ENCODE measurements at places on chromosomes 7 and 10.

DNA sequence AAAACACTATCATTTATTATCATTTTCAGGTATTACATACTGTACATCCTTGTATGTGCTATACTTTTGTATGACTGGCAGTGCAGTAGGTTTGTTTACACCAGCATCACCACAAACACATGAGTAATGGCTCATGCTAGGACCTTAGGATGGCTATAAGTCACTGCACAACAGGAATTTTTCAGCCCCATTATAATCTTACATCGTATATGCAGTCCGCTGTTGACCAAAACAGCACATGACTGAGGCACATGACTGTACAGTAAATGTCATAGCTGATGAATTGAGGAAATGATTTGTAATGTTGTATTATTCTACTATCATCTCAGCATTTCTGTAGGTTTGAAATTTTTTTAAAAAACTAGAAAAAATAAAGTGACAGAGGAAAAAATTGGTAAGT lies 38.6 kb downstream of the BPGM start:
- DNase-seq, result no peak

DNA sequence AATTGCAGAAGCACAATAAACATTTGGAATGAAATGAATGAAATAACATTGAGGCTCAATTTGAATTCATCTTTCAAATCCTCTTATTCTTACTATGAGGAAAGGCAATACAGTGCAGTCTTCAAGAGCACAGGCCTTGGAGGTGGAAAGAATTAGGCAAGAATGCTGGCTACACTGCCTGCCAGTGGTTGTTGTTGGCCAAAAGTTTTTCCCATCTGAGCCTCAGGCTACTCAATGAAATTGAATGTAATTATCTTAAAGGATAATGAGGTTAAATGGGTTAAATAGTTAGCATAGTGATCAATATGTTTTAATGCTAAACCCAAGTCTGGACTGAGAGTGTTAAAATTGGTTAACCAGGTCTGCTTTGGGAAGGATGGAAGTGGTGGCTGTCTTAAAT lies 140.9 kb downstream of the MBL2 start:
- DNase-seq, result no peak

GRCh38 chr7:19369806-19370205 lies 224.6 kb upstream of the FERD3L start:
- DNase-seq, result no peak

DNA sequence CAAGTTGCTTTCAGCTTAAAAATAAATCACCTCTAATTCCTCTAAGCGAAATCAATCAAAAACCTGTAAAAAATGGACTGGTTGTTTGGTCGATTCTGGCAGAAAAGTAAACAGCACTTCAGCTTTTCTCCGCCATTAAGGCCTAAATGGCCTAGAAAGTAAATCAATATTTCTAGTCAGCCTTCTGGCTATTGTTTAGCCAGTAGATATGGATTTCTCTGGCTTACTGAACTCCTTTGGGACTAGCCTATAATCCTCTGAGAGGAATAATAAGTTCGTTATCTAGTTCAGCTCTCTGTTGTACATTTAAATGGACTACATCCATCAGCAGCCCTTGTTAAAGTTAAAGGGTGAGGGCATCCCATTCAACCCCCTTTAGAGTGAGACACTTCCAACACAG lies 400.1 kb upstream of the ETV1 start:
- no peak for DNase-seq

DNA sequence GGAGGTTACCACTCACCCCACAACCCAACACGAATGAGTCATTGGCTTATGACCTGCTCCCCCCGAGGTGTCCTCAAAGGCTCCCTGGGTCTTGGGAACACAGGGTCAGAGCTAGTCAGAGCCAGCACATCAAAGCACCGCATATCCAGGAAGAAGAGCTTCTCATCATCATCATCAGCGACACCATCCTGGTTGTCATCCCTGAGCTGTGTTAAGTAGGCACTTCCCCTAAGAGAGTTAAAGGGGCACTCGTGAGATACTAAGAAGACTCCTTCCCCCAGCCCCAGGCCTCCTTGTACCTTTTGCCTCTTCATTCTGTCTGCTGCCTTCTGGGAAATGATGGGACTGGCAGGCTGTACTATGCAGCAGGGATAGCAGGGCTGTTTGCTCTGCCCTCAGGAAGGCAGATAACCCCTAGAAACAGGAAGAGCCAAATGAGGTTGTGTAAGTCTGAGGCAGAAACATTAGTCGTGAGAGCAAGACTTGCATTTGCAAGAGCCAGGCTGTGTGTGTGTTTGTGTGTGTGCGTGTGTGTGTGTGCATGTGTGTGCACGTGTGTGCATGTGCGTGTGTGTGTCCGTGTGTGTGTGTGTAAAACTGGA lies 11.1 kb upstream of the CPA1 start:
- DNase-seq, result no peak

DNA sequence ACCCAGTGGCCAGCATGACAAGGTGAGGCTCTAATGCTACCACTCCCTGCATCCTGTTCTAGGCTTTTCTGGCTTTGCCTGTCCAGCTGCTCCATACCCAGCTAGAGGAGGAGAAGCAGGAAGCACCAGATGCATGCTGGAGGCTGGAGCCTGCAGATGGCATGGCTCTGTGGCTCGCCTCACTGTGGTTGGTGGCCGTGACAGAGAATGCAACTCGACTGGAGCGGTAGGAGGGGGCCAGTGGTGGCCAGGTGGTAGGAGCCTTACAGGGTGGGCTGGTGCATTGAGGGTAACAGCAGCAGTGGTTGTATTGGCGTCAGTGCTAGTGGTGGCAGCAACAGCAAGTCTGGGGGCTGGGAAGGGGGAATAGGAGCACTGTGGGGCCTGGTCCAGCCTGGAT lies 128.6 kb downstream of the ZNF248 start:
- DNase-seq, result no peak

- DNase-seq, result peak; percentile 7
Measured at GRCh38 chr7:141550386-141551093, 670 bp upstream of the AGK start.

GRCh38 chr10:123045961-123046731 lies 37.3 kb downstream of the ACADSB start:
- DNase-seq, result no peak

- no peak for DNase-seq
Measured at GRCh38 chr10:27530477-27530876, 26.4 kb downstream of the RAB18 start.

DNA sequence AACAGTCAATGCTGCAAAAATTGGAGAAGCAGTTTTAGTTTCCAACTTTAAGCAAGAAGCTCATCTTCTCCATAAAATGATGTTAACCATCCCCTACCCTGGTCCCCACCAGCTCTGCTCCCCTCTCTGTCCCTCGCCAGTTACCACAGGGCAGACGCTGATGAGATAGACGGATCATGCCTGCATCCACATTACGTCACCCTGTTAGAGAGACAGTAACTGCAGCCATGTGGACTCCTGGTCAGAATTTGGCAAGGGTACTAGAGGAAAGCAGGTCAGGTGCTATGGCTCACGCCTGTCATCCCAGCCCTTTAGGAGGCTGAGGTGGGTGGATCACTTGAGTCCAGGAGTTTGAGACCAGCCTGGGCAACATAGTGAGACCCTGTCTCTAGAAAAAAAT lies 81.9 kb upstream of the FZD8 start:
- DNase-seq, result no peak

DNA sequence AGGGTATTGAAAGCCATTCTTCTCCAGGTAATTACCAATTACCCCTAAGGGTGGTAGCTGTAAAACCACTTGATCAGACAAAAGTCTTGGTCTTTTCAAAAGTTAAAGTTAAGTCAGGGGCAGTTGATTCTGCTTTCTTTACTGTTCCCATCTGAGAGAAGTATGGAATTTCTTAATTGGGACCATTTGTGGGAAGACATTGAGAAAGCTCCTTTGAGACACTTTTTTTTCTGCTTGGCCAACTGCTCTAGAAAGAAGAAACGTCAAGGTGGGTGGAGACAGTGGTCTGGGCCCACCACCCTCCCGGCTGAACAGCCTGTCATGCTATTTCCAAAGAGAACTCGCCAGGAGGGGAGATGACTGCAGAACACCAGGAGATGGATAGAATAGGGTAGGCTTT lies 45.3 kb downstream of the WNT2 start:
- DNase-seq, result no peak

GRCh38 chr7:22176791-22177412 lies 180.1 kb downstream of the RAPGEF5 start:
- DNase-seq, result no peak

- DNase-seq, result no peak
Measured at GRCh38 chr7:115216652-115217051, 294.8 kb downstream of the MDFIC start.

DNA sequence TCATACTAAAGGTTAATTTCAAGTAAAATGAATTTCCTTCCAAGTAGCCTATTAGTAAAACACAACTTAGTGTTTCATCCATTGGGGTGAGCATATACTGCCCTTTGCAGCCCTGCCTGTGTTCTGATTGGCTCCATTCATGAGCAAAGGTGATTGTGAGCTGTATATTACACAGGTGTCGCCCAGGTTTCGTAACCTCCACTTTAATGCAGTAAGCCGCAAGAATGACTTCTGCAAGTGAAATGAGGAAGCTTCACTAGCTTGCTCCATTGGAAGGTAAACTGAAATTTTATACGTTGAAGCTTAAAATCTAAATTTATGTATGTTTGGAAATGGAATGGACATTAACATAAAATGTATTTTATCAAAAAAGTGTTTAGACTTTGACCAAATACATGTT lies 24.4 kb downstream of the MTURN start:
- no peak for DNase-seq

DNA sequence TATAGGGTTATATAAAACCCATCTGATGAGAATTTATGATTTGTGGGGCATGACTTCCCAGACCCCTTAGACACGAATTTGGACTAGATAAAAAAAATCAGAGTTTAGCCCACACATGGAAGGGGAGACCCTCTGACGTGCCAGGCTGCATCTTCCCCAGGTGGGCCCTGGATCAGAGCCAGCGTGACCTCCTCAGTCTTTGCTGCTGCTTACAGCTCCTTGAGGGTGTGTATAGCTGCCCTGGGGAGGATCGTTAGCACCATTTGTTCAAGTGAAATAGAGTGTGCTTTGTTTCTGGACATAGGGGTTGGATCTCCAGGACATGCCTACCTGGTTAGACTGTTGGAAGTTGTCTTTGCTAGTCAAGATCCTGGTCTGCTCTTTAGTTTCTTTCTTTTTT lies 54.2 kb downstream of the DOCK1 start:
- DNase-seq, result no peak

GRCh38 chr10:71757399-71757922 lies 15.9 kb downstream of the VSIR start:
- no peak for DNase-seq

GRCh38 chr10:58836176-58836700 lies 323.6 kb downstream of the BICC1 start:
- no peak for DNase-seq

- no peak for DNase-seq
Measured at GRCh38 chr7:34275624-34276023, 370.3 kb downstream of the BMPER start.

DNA sequence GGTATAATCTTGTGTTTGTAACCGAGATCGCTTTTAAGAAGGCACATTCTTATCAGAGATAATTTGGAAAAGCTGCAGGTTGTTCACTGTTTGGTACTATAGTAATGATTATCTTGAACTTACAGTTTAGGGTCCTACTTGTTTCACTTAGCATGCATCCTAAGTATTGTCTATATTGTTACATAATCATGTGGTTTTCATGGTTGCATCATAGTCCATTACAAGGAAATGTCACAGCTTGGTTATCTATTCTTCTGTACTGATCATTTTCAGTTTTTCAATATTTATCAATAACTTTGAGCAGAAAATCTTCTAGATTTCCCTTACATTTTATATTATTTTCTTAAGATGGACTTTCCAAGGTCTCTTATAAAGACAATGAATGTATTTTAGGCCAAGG lies 116.3 kb downstream of the PLPP4 start:
- no peak for DNase-seq

DNA sequence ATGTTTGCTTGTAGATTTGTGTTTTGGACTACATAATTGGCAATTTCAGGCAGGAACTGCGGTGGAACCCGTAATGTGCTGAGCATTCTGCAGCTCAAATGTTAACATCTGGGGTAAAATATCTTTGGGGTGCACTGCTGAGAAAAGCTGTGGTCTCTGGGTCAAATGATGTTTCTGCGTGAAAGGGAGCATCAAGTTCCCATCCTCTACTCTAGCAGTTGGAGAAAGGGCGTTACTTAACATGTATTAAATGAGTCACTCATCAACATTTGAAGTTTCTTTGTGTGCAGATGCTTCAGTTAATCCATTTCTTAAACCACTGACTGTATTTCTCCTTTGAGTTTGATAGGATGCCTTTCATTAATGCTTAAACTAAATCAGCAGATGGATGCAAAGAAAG lies 273.1 kb upstream of the PITRM1 start:
- DNase-seq, result no peak

DNA sequence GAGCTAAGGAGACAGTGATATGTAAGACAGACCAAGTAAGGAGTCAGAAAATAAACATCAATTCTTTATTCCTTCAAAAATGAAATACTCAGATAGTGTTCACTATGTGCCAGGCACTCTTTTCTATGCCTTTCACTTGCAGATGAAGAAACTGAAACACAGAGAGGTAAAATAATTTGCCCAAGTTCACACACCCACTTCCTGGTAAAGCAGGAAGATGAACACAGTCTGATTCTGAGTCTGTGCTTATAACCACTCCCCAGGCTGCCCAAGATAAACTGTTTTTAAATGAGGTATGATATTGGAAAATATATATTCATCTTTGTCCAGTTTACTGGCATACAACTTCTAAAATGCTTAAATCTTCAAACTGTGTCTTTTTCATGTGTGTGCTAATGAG lies 294.4 kb upstream of the NPVF start:
- DNase-seq, result no peak

DNA sequence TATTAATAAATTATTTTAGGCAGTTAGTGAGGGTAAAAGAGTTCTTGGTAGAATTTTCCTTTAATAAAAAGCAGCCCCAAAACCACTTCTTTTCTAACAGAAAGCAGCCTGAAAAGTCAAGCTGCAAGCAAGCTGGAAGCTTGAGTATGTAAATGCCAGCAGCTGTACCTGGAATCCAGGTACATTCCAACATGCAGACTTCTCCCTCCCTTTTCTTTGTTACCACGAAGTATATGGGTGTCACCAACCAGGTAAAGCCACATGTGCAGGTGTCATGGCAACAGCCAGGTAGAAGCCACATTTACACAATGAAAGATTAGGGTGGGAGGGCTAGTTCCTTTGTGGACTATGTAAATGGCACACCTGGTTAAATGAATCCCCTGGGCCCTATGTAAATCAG lies 114.6 kb downstream of the EPC1 start:
- DNase-seq, result no peak

- DNase-seq, result no peak
Measured at GRCh38 chr10:60444494-60445064, 54.9 kb upstream of the ANK3 start.

DNA sequence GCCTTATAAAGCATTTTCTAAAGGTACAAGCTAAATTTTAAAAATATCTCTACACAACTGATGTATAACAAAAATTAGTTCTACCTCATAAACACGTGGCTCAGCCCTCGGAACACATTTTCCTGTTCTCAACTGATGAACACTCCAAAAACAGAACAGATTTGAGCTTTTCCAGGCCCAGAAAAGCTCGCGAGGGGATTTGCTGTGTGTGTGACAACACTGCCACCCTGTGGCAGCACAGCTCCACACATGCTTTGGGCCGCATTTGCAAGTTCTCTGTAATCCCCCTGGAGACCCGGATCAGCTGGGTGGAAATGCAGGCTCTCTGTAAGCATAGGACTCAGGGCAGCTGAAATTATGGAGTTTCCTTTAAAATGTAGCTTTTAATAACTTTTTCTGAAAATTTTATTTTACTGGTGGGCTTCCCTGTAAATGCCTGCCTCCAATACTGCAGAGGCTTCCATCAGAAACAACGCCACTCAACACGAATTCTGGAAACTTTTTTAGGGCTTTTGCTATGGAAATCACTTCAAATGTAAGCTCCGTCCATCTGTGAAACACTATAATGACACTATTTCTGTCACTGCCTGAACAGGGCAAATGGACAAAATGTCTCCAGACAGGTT lies 155.5 kb downstream of the COBL start:
- DNase-seq, result peak; percentile 72

All from H54 (cell line).